T-helper 17 cell (primary cell): ENCODE measurements at places on chromosomes 4 and X. TPM values are rescaled to one million over a fixed set of nuclear protein-coding genes. Genes with fewer than 3 reads are reported as not detected.

DNA sequence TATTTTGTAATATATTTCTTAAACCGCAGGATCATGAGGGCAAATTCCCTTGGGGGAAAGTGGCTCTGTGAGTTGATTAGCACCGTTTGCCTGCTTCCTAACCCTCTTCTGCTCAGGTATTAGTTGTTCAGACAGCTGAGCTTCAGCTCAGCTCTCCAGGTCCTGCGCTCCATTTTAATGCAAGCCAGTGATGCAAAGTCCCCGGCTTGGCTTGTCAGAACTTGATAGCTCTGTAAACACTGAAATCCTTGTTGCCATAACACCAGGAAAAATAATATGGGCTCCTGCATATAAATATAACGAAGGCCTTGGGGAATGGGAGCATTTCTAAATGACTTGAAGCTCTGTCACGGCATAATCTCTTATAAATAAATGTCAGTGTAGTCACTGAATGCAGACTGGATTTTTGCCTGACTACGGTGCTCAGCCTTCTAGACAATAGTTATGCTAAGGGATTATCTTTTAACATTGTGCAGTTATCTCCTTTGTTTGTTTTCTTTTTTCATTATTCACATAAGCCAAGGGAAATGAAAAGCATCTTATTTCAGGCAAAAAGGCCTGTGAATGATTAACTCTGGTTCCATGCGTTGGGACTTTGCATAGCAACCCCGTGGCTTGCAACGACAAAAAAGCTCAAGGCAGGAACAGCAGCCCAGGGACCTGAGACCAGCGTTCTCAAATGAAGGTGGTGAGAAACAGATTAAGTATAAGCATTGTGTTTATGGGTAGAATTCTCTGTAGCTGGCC lies 253.2 kb downstream of the SPRY1 start:
- no peak for DNase-seq

GRCh38 chr4:36054694-36055422 lies 189.5 kb downstream of the ARAP2 start:
- no peak for DNase-seq

DNA sequence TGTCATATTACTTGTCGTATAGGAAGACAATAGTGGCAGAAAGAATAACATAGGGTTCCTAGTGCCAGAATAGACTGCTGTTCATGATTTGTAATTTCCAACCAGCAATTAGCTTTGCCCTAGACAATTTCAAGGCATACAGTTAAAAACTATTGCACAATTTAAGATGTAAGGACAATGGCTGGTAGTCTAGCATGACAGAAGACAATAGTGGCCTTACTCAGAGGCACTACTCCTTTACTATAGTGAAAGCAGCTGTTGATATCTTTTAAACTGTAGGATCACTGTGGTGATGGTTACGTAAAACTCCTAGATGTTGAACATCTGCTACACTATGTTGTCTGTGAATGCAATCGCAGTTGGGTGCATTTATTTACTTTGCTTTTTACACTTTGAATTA lies 234.5 kb downstream of the RBMX2 start:
- no peak for DNase-seq

DNA sequence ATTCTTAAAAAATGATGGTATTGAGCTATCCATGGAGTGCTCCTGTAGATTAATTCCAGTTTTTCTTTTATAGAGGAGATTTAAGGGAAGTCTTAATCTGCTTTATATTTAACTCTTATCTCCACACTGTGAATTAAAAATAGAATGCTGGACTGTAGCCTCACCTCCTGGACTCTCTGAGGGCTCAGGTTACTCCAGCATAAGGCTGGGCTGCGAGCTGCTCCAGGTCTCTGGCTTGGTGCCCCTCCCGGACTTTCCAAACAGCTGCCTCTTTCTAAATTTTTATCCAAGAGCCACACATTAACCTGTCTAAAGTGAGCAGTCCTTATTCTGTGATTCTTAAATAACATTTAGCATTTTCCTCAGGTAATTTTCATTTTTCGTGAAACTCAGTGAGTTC lies 218.7 kb upstream of the JADE1 start:
- no peak for DNase-seq

GRCh38 chr4:64384237-64385203 lies 24.7 kb downstream of the TECRL start:
- DNase-seq = no peak

- DNase-seq = no peak
Measured at GRCh38 chr4:125244848-125245450, 69.8 kb upstream of the FAT4 start.

DNA sequence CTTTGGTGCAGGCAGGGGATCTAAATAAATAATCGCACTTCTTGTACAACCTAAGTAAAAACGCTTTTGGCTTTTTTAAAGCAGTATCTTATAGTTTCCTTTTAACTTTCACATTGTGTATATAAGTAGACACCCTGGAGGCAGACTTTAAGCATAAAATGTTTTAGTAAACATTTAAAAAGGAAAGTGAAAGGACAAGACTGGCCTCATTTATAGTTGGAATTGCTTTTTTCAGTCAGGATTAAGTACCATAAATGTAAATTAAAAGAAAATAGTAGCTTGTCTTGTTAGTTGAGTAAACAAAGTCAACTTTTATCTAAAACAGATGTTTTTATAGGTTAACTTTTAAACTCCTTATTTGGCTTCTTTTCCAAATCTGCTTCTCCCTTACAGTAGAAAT lies 39.7 kb downstream of the PTPN13 start:
- DNase-seq = no peak

DNA sequence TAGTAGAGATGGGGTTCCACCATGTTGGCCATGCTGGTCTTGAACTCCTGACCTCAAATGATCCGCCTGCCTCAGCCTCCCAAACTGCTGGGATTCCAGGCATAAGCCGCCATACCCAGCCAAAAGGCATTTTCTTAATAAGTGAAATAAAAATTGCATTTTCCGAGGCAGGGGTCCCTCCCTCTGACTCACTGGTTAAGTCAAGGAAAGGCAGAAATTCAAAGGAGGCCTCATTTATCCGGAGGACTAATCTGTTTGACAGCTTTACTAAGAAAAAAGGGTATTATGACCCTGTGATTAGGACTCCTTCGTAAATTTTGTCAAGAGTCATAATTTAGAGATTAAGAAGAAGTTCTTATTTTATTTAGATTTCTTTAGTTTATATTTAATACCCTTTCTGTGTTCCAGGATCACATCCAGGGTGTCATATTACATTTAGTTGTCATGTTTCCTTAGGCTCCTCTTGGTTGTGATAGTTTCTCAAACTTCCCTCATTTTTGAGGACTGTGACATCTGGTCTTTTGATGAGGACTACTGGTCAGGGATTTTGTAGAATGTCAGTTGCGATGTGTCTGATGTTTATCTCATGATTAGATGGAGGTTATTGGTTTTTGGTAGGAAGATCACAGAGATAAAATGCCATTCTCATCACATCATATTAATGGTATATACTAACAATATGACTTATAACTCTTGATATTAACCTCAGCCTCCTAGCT lies 753.7 kb upstream of the AMOT start:
- no peak for DNase-seq

DNA sequence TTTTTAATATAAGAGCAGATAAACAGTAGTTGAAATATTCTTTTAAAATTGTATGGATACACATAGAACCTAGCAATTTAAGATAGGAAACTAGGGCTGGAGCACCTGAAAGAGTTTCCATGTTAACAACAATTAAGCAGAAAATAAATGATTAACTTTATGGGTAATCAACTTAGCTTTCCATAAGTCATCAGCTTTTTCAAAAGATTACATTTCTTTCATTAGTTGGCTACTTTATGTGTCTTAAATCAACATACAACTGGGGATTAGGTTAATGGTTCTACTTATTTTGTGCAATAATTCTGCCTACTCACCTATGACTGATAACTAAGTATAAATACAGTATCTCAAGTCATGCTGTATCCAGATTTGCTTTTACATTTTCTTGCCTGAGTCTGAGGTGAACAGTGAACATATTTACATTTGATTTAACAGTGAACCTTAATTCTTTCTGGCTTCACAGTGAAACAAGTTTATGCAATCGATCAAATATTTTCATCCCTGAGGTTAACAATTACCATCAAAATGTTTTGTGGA lies at the start of gene ANXA10:
Gene ANXA10, plus strand, starts transcription at position 362 of the 537 bp plus-strand sequence. Its CDS starts 164 bp downstream, at position 526.
- DNase-seq = no peak

DNA sequence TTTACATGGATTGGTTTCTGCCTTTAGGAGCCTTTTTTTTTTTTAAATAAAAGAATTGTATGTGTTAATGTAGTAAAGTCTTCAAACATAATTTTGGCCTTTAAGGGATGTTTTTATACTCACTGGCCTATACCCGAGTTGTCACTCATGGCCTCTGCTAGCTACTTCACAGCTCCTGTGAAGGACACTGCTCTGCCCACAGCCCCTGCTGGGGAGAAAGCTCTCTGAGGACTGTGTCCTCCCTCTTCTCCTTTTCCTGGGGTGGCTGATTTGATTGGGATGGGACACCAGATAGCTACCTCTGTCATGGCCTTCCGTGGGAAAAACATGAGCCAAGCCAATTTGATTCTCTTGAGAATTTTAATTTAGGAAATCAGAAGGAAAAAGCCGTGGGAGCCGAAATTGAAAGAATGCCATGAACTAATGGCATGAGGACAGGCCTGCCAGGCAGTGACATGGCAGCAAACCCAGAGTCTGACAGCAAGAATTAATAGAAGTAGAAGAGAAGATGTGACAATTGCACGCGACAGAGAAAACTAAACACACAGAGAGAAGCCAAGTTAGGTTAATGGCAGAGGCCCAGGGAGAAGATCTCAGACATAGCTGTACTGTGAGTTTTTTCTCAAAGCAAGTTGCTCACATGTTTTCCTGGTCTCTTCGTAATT lies 81.4 kb downstream of the ARHGAP10 start:
- no peak for DNase-seq

DNA sequence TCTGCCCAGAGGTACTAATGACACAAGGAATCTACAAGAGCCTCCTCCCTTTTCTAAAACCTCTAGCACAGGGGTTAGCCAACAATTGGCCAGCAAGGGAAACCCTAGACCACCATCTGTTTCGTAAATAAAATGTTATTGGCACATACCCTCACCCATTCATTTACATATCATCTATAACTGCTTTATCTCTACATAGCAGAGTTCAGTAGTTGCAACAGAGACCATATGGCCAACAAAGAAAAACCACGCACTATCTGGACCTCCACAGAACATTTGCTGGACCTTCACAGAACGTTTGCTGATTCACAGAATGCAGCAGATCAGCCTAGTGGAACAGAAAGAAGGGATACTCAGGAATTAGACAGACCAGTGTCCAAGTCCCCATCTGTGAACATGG lies 9.4 kb downstream of the SLC2A9 start:
- DNase-seq = no peak

DNA sequence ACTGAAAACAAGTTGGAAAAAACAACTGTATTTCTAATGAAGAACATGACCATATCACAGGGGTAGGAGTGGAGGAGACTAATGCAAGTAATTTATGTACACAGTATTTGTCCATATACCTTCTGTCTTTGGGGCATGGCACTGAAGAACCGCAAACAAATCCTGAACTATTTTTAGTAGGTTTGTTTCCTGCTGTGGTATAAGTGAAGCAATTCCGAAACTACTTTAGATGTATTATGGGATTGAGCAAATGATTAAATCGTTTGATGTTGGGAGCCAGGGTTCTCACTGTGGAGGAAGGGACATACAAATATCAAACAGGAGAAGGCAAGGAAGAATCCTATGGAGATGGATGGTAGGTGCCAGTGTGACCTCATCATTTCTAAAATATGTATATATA lies 18.9 kb upstream of the SH3KBP1 start:
- no peak for DNase-seq

- no peak for DNase-seq
Measured at GRCh38 chrX:85140964-85141363, 102.6 kb downstream of the SATL1 start.

GRCh38 chr4:48499551-48500066 lies 9.6 kb downstream of the ZAR1 start:
- no peak for DNase-seq

DNA sequence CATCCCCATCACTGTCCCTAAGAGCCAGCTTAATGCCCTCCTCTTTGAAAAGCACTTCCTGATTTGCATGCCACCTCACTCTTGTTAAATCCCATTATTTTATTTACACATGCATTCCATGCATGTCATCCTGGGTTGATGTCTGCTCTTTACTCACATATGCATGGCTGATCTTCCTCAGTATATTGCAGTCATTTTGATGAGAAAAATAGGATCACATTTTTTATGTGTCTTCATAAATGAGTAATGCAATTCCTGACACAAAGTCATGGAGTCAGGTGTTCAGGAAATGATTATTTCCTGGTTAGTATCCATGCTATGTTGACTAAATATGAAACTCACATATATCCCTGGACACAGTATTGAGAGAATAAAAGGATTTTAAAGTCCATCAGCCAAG lies 204.7 kb downstream of the SLIT2 start:
- DNase-seq = no peak

DNA sequence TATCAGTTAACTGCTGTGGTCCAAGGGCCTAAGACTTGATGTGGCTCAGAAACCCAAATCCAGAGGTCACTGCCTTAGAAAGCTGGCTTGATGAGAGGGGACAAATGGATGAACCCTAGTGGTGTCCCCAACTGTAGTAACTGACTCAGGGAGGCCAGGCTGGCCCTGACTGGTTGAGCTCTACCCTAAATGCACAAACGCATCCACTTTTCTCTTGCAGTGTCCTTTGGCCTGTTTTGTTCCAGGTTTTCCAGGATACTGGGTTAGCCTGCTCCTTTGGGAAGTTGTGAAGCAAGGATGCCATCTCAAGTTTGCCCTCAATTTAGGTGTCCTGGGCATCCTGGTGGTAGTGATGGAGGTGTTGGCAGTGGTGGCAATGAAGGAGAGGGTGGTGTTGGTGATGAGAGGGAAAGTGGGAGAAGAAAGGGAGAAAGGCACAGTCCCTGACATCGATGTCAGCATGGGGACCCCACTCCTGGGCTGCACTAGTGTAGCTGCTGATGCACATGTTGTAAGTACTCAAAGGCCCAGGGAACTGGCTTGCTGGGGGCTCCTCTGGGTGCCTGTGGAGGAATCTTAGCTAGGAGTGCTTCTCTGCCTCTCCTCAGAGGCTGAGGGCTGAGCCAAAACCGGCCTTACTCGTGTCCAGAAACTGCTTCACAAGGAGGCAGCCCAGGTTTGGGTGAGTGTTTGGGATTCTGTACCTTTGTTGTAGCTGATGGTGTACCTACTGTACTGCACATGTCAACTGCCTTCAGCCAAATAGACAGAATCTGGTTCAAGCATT lies 2.9 kb upstream of the HAND2 start:
- DNase-seq = no peak

DNA sequence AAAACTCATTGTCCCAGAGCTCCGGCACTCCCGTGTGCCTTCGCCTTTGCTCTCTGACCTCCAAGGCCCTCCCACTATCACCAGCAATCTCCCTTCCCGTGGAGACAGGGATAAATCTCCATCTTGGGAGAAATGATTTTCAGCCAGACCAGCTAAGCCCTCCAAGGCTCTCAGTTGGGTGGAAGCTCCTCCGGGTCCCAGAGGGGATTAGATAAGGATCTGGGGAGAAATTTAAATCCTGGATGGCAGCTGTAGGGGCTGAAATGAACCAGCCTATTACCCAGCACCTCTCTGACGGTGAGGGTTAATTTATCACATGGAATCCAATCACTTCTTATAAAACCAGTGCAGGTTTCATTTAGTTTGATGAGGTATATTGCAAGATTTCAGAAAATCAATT lies 366.2 kb downstream of the FBXW7 start:
- no peak for DNase-seq

FGF16 gene
- total RNA-seq = not detected

SPRY1 gene
- total RNA-seq = 17.2 TPM

C4orf36 gene
- total RNA-seq = not detected

STK32B gene
- total RNA-seq = not detected

NEIL3 gene
- 0.45 TPM for total RNA-seq

GABRE gene
- not detected for total RNA-seq

BMP3 gene
- not detected for total RNA-seq

TAF7L gene
- total RNA-seq = not detected

CTAG1A gene
- total RNA-seq = not detected

CDKL2 gene
- total RNA-seq = 0.67 TPM

VMA21 gene
- total RNA-seq = 22.7 TPM

MAGED4B gene
- total RNA-seq = 5.4 TPM
